ENCODE measurements at places on chromosomes 5 and 9. TPM values are rescaled to one million over a fixed set of nuclear protein-coding genes. Genes with fewer than 3 reads are reported as not detected.

Gene LCN15
- not detected for total RNA-seq

Gene OLFM1
- total RNA-seq, result not detected

Gene ADAMTS13
- 0.67 TPM for total RNA-seq

Gene TLE1
- total RNA-seq, result 1.0 TPM

Gene CLIC3
- total RNA-seq, result 38.2 TPM

Gene ZNF883
- total RNA-seq, result 0.22 TPM

GRCh38 chr5:2913281-2913680, 161.8 kb upstream of the IRX2 start:
- DNase-seq, result no peak
- no peaks in the 10 kb centered on the region for H3K4me1 ChIP-seq
- no peak overlapping the region for H3K27ac ChIP-seq
- H3K4me3 ChIP-seq, result no peak overlapping the region

- peaks cover 38% of the 10 kb centered on the region for H3K4me1 ChIP-seq
- no peaks in the 10 kb centered on the region for H3K36me3 ChIP-seq
- H3K27me3 ChIP-seq, result peaks cover 3% of the 10 kb centered on the region
- DNase-seq, result no peak
Measured at GRCh38 chr9:124618476-124618875, 111.3 kb upstream of the NR5A1 start.

GRCh38 chr9:131986576-131986975, 93.1 kb downstream of the MED27 start:
- H3K4me3 ChIP-seq, result no peak overlapping the region
- no peaks in the 10 kb centered on the region for H3K27me3 ChIP-seq
- no peak for DNase-seq
- H3K4me1 ChIP-seq, result peaks cover 11% of the 10 kb centered on the region
- H3K27ac ChIP-seq, result no peak overlapping the region
- no peaks in the 10 kb centered on the region for H3K36me3 ChIP-seq

GRCh38 chr5:18546591-18546990, 912.3 kb downstream of the TAF11L14 start:
- H3K27ac ChIP-seq, result no peak overlapping the region
- no peaks in the 10 kb centered on the region for H3K4me1 ChIP-seq
- H3K36me3 ChIP-seq, result peaks cover 4% of the 10 kb centered on the region
- H3K4me3 ChIP-seq, result no peak overlapping the region
- no peak for DNase-seq
- H3K27me3 ChIP-seq, result no peaks in the 10 kb centered on the region

- H3K36me3 ChIP-seq, result peaks cover 39% of the 10 kb centered on the region
- H3K4me1 ChIP-seq, result no peaks in the 10 kb centered on the region
- H3K27ac ChIP-seq, result no peak overlapping the region
Measured at GRCh38 chr5:153998010-153998409, 40.7 kb downstream of the FAM114A2 start.

- no peak for DNase-seq
- H3K27me3 ChIP-seq, result no peaks in the 10 kb centered on the region
- H3K36me3 ChIP-seq, result no peaks in the 10 kb centered on the region
- no peak overlapping the region for H3K27ac ChIP-seq
- H3K4me3 ChIP-seq, result no peak overlapping the region
Measured at GRCh38 chr5:26889815-26890214, 148.6 kb downstream of the CDH9 start.

DNA sequence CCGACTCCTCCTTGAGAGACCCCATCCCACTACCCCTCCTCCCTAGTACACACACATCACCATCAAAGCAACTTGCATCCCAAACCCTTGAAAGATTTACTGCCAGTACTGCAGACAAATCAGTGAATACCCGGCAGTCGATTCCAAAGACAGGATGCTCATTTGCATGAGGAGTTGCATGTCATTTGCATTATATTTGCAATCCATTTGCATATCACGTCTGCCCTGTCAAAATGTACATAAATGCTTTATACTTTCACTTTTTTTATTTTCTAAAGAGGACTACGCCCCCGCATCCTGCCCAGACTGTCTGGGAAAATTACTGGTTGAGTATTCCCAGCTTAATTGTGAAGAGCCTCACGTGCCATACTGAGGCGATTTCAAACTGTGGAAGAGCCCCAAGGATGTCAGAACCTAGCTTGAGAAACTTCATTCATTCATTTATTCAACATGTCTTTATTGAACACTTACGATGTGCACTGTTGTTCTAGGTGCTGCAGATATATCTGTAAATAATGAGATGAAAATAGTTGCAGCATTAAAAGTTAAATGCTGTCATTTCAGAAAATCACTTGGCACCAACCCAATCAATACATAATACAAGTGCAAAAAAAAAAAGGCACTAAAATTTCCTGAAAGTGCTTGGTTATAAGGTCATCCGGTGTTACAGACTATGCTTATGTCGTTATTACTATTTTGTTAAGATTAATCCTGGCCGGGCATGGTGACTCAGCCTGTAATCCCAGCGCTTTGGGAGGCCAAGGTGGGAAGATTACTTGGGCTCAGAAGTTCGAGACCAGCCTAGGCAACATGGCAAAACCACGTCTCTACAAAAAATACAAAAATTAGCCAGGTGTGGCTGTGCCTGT, 17.2 kb upstream of the SIL1 start:
- H3K27ac ChIP-seq, result no peak overlapping the region
- DNase-seq, result no peak
- no peak overlapping the region for H3K4me3 ChIP-seq
- H3K4me1 ChIP-seq, result no peaks in the 10 kb centered on the region
- no peaks in the 10 kb centered on the region for H3K36me3 ChIP-seq

GRCh38 chr5:140553657-140554056, 3.6 kb downstream of the SRA1 start:
- peaks cover 42% of the 10 kb centered on the region for H3K36me3 ChIP-seq
- peaks cover 70% of the 10 kb centered on the region for H3K4me1 ChIP-seq
- H3K4me3 ChIP-seq, result peak overlapping the region; percentile 89
- no peak for DNase-seq
- peak overlapping the region; percentile 53 for H3K27ac ChIP-seq

DNA sequence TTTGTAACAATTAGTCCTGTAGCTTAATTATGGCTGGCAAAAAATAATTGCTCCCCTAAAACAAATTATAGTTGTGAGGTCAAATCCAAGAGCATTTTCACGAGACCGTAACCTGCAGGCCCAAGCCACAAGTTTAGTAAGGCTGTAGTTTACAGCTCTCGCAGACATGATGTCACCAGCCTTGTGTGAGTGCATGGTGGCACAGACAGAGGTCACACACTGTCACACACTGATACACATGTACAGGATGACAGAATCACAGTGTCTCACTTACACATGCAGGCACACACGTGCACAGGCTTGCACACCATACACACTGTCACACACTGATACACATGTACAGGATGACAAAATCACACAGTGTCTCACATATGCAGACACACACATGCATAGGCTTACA, 518.8 kb downstream of the IRX1 start:
- H3K4me3 ChIP-seq, result no peak overlapping the region
- H3K36me3 ChIP-seq, result peaks cover 4% of the 10 kb centered on the region
- no peak overlapping the region for H3K27ac ChIP-seq
- no peak for DNase-seq
- peaks cover 5% of the 10 kb centered on the region for H3K4me1 ChIP-seq

DNA sequence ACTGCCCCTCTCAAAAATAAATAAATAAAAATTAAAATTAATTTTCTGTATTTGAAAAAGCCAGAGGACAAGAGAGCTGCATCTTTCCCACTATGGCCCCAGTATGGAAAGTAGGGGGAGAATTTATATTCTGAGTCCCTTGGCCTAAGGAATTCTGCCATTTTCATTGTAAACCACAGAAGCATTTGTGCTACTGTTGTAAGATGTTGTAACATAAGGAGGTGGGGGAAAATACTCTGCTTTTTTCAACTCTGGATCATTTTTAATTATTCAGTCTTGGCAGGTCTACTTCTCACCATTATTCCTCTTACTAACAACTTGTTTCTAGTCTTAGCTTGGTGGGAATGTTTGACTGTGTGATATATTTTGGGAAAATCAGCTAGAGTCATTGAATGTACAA, 52.3 kb upstream of the APC start:
- peaks cover 18% of the 10 kb centered on the region for H3K27me3 ChIP-seq
- no peak overlapping the region for H3K4me3 ChIP-seq
- H3K36me3 ChIP-seq, result no peaks in the 10 kb centered on the region
- no peaks in the 10 kb centered on the region for H3K4me1 ChIP-seq
- DNase-seq, result no peak
- H3K27ac ChIP-seq, result no peak overlapping the region

- H3K4me3 ChIP-seq, result no peak overlapping the region
- peaks cover 10% of the 10 kb centered on the region for H3K4me1 ChIP-seq
- DNase-seq, result no peak
Measured at GRCh38 chr5:115460472-115460871, 84.1 kb downstream of the FEM1C start.

DNA sequence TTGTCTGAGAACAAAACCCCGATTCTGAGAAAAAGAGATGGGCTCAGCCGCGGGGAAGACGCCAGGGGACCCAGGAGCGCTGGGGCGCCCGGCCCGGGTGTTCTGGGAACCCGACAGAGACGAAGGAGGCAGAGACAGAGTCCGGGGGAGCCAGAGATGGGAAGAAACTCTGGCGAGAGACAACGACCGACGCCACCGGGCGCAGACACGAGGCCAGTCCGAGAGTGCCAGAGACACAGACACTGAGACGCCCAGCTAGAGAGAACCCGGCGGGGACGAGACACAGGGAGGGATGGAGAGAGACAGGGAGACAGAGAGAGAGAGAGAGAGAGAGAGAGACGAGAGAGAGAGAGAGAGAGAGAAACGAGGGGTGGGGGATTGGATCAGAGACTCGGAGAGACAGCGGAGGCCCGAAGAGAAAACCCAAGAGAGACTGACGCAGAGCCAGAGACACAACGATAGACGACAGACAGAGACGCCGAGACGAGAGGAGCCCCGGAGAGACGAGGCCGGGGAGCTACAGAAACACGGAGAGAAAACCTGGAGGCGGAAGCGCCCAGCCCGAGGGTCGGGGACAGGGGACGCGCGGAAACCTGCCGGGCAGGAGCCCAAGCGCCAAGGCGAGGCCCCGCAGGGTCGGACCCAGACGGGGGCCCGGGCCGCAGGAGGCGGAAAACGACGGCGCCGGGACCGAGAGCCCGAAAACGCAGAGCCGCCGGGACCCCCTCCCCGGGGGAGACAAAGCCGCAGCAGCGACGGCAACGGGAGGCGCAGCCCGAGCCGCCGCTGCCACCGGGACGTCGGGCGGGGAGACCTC, 3.3 kb downstream of the NR5A1 start:
- H3K27me3 ChIP-seq, result peaks cover 17% of the 10 kb centered on the region
- peak overlapping the region; percentile 87 for H3K4me3 ChIP-seq
- peaks cover 7% of the 10 kb centered on the region for H3K36me3 ChIP-seq

- no peaks in the 10 kb centered on the region for H3K27me3 ChIP-seq
- H3K4me1 ChIP-seq, result no peaks in the 10 kb centered on the region
- H3K4me3 ChIP-seq, result no peak overlapping the region
- no peaks in the 10 kb centered on the region for H3K36me3 ChIP-seq
Measured at GRCh38 chr9:106947106-106947900, 84.3 kb downstream of the ZNF462 start.

DNA sequence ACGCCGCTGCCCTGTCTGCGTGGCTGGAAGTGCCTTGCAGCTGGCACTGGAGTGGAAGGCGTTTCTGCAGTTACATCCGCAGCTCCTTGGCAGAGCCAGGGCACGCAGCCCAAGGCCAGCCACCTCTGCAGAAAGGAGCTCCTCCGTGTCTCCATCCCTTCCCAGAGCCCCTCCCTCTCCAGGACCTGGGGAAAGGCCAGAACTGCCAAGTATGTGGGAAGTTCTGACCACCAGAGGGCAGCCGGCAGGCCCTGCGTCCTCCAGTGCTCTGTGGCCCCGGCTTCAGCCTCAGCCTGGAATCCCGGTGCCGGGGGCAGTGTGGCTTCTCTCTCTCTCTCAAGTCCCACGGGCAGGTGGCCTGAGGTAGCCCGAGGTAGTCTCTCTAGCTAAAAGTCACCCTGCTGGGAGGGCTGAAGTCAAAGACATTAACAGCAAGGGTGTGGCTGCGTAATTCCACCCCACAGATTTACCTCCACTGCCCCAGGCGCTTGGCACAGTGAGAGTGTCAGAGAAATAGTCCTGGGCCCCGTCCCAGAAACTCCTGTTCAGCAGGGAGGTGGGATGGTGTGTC, 101.7 kb upstream of the FCN2 start:
- no peak overlapping the region for H3K27ac ChIP-seq
- H3K4me1 ChIP-seq, result no peaks in the 10 kb centered on the region
- DNase-seq, result no peak
- no peaks in the 10 kb centered on the region for H3K36me3 ChIP-seq
- no peaks in the 10 kb centered on the region for H3K27me3 ChIP-seq

- no peaks in the 10 kb centered on the region for H3K36me3 ChIP-seq
- H3K4me1 ChIP-seq, result no peaks in the 10 kb centered on the region
- no peak for DNase-seq
- H3K4me3 ChIP-seq, result no peak overlapping the region
Measured at GRCh38 chr9:38022203-38022895, 46.7 kb downstream of the SHB start.

DNA sequence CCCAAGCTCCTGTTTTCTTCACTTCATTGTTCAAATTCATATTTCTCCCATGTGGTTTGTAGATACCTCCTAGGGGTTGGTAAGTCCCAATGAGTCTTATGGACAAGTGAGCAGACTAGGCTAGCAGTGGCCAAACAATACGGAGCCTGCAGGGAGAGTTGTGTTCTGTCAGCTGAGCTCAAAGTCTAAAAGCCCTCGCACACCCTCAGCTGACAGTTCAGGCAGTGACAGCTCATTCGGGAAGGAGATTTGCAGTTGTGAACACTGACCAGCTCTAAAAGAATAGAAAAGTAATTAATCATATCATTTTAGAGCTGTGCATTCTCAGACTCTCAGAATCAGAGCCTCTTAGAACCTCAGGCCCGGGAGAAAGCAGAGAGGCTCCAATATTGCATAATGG, 95.1 kb downstream of the SH3TC2 start:
- no peaks in the 10 kb centered on the region for H3K36me3 ChIP-seq
- H3K4me1 ChIP-seq, result peaks cover 6% of the 10 kb centered on the region
- H3K27ac ChIP-seq, result no peak overlapping the region
- no peak for DNase-seq
- no peaks in the 10 kb centered on the region for H3K27me3 ChIP-seq
- H3K4me3 ChIP-seq, result no peak overlapping the region

DNA sequence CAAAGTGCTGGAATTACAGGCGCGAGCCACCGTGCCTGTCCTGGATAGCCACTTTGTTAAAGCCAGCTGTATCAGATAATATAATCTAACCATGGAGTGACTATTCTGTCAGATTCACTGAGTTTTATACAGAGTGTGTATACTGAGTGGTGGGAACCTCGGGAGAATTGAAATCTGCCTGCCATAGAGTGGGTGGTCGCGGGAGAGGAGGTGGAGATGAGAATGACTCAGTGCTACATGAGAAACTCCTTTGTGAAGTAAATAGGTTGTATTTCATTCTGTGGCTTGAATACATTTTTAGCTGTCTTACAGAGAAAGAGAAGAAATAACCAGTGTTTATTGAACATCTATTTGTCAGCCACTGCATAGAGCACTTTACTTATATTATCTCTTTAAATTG, 26.4 kb downstream of the ATP6V0E1 start:
- no peak overlapping the region for H3K4me3 ChIP-seq
- DNase-seq, result no peak
- H3K27me3 ChIP-seq, result no peaks in the 10 kb centered on the region
- H3K4me1 ChIP-seq, result peaks cover 38% of the 10 kb centered on the region

- peaks cover 20% of the 10 kb centered on the region for H3K27me3 ChIP-seq
- peaks cover 5% of the 10 kb centered on the region for H3K36me3 ChIP-seq
- peak overlapping the region; percentile 70 for H3K4me3 ChIP-seq
- H3K27ac ChIP-seq, result no peak overlapping the region
- no peak for DNase-seq
Measured at GRCh38 chr5:124650951-124651662, 95.3 kb downstream of the ZNF608 start.

- no peak for DNase-seq
- H3K27me3 ChIP-seq, result no peaks in the 10 kb centered on the region
- no peak overlapping the region for H3K27ac ChIP-seq
- H3K4me1 ChIP-seq, result no peaks in the 10 kb centered on the region
- peaks cover 6% of the 10 kb centered on the region for H3K36me3 ChIP-seq
Measured at GRCh38 chr9:28024676-28025075, 451.4 kb upstream of the C9orf72 start.
